Activated CD8-positive, alpha-beta memory T cell treated with anti-CD3 and anti-CD28 coated beads for 1 hour (primary cell): ENCODE measurements at places on chromosomes 2 and 18.

DNA sequence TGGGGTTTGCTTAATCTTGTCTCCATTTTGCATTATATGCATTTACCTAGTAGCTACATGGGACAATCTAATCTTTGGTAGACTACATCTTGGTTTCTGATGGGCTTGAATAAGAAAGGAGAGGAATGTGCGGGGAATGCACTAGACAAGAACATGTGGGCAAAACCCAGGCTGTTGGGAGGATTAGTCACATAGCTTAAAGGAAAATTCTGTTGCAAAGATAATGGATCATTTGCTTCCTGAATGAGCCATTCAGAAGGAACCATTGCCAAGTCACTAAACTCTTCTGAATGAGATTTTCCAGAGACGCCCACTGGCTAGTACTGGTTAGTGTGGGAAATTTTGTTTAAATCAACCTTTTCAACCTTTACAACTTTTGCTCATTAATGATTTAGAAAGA is 84.8 kb downstream of the OSBPL6 start:
- DNase-seq: no peak

GRCh38 chr2:235381261-235381912 is 112.5 kb upstream of the AGAP1 start:
- no peak for DNase-seq

GRCh38 chr2:212882626-212883025 is 268.8 kb downstream of the IKZF2 start:
- no peak for DNase-seq

DNA sequence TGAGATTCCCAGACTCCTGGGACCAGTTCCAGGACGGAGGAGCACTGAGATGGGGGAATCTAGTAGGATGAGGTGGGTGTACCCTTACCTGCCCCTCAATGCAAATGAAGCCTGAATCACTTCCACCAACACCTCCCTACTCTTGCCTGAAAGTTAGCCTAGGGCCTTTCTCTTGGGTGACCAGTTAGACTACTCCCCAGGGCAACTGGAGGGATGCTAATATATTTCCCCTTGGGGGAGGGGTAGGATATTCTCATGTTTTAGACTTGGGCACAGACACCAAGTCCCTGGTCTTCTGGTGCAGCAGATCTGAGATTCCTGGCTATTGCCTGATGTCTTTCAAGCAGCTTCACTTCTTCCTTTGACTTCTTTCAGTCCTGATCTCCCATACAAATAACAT is 334.5 kb downstream of the ALK start:
- no peak for DNase-seq

- DNase-seq: no peak
These were observed 2.0 kb downstream of the ACAA2 start for GRCh38 chr18:49811151-49811938.

- DNase-seq: no peak
These were observed 10.7 kb downstream of the SLC25A12 start for GRCh38 chr2:171883275-171883893.

- DNase-seq: no peak
These were observed 28.0 kb upstream of the FOSL2 start for GRCh38 chr2:28364610-28365009.

- DNase-seq: no peak
These were observed 205.0 kb downstream of the TMX3 start for GRCh38 chr18:68509902-68510301.

DNA sequence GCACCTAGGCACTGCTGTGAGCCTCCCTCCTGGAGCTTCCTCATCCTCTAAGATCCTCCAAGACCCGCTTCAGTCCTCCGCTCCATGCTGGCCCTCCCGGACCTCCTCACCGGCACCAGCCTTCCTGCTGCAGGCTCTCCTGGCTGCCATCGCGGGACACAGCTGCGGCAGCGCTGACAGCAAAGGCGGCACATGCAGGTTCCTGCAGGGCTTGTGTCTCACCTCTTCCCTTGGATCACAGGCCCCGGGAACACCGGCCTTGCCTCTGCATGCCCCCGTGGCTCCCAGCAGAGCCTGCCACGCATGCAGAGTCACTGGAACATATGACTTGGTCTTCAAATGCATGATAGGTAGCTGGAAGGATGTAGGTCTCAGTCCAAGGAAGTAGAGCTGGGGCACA is 67.2 kb downstream of the PTGR3 start:
- DNase-seq: no peak

GRCh38 chr18:78794071-78794430 is 185.6 kb upstream of the SALL3 start:
- DNase-seq: no peak

DNA sequence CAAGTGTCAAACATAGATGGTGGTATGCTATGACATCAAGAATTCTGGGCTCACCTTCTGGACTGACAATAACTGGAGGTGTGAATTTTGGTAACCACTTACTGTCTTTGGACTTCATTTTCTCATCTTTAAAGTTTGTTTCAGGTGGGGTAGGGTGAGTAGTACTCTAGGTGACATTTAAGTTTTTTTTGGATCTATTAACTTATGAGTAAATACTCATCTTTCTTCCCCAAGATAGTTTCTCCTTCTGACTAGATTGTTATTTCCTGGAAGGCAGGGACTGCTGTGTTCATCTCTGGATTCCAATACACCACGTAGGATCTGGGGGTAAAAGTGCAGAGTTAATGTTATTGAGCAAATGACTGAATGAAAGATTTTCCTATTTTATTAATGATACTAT is 55.9 kb downstream of the ICOS start:
- DNase-seq: no peak

- no peak for DNase-seq
These were observed 117.4 kb downstream of the FMNL2 start for GRCh38 chr2:152452256-152452973.

- no peak for DNase-seq
These were observed 65.9 kb downstream of the TMEM247 start for GRCh38 chr2:46545015-46545839.

GRCh38 chr2:169818241-169818640 is 6.5 kb downstream of the METTL5 start:
- DNase-seq: no peak

GRCh38 chr2:159229476-159230144 is 56.9 kb downstream of the WDSUB1 start:
- no peak for DNase-seq

- DNase-seq: no peak
These were observed 927.5 kb downstream of the ERBB4 start for GRCh38 chr2:211611061-211611518.

- DNase-seq: no peak
These were observed 4.4 kb upstream of the BAZ2B start for GRCh38 chr2:159620796-159621195.

DNA sequence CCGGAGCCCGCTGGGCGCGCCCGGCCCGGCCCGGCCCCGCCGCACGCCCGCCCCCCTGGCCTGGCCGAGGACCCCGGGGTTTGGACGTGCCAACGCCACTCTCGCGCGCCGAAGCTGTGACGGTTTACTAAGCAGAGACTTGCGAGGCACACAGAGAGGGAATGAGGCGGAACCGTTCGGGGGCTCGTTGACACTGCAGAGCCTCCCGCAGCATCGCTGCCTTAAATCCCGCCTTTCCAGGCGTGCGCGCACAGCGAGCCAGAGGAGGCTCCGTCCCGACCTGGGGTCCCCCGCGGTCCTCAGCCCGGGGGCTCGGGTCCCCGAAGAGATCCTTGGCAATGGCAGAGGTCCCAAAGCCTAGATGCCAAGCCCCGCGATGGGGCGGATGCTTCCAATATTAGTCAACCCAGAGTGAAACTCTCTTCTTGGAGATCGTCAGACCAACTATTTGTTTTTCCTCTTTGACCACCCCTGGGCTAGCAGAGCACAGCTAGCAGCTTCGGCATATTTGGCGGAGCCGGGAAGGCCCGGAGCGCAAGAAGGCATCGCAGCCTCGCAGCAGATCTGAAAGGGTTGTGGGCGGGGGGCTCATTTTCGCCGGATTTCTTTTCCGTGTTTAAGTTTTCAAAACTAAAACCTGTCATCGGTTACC is at the start of gene ZNF385B:
ZNF385B (minus strand) TSS at position 197 of the 652 bp plus-strand sequence.
- no peak for DNase-seq

- no peak for DNase-seq
These were observed 1.2 kb upstream of the DES start for GRCh38 chr2:219416938-219417337.

GRCh38 chr2:134461511-134461910 is 207.6 kb downstream of the MGAT5 start:
- DNase-seq: no peak

GRCh38 chr2:43486603-43487002 is 109.2 kb downstream of the THADA start:
- DNase-seq: no peak

DNA sequence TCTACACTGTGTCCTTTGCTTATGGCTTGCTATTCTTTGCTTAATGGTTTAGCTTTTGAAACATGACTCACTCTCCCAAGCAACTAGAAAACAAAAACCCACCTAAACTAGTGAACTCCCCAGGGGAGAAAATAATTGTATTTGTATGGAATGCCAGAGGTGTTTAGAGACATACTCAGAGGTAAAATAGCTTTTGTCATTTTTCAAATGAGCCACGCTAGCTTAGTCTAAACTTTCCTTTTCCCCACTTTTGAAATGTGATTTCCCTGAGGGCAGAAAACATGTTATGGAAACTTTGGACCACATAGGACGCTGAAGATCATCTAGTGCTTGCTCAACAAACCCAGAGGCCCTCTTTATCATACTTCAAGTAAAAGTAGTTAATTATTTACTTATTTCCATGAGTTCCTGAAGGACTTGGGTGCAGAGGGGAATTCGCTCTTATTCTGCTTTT is 16.5 kb upstream of the CYTIP start:
- no peak for DNase-seq

- DNase-seq: no peak
These were observed 1.2 kb upstream of the CYP20A1 start for GRCh38 chr2:203237346-203238238.

DNA sequence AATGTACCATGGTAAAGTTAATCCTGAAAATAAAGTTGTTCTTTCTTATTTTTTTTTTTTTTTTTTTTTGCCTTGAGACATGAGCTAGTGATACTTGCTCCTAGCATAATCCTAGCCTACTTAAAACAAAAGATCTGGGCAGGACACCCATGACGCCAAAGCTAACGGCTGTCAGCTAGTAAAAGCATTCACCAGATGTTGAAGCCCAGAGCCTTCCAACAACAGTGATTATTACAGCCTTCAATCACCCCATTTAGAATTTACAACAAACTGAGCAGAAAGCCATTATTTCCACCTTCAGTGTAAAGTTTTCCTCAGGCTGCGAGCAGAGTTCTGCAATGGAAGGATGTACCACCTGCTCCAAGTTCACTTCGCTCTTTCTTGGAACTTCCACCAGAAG is 259.5 kb downstream of the SP3 start:
- DNase-seq: no peak

DNA sequence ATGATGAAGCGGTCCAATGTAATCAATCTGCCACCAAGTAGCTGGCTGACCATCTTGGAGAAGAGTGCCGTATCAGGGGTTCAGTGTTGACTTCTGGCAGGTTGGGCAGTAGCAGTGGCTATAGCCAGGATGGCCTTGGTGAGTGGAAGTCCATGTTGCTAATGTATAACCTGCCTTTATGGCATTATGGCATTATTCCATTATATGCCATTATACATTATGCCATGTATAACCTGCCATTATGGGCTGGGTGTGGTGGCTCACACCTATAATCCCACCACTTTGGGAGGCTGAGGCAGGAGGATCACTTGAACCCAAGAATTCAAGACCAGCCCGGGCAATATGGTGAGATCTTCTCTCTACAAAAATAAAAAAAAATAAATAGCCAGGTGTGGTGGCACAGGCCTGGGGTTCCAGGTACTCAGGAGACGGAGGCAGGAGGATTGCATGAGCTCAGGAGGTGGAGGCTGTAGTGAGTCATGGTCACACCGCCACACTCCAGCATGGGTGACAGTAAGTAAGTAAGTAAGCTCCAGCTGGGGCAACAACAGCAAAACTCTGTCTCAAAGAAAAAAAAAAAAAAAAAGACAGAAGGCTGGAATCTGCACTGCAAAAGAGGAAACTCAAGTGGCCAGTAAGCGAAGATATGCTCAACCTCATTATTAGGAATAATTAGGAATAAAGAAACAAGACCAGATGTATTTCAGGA is 24.4 kb upstream of the EMILIN2 start:
- no peak for DNase-seq

DNA sequence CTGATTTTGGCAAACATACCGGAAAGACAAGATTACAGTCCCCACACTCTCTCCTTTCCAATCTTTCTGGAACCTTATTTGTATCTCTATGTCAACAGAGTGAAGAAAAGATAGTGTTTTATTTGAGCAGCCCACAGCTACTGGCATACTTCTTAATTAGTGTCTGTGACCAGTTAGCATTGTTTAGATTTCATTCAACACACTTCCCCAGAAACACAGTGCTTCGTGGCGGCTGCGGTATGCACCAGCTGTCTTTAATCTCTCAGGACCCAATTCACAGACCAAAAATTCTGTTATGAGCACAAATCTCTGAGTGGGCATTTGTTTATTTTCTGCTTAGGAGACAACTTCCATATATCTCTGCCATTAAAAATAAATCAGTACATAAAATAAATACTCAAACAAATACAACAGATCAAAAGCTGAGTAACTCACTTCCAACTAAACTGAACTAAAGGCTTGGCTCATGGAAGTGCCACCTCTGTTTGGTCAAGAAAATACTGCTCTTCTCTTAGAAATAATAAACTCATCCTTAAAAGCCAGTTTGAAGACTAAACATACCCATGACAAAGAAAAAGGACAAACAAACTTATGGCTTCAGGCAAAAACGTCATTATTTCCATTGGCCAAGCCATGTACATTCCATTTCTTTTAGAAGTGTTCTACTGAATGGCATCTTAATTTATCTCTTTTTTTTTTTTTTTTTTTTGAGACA is 392.4 kb downstream of the TXNL1 start:
- no peak for DNase-seq

DNA sequence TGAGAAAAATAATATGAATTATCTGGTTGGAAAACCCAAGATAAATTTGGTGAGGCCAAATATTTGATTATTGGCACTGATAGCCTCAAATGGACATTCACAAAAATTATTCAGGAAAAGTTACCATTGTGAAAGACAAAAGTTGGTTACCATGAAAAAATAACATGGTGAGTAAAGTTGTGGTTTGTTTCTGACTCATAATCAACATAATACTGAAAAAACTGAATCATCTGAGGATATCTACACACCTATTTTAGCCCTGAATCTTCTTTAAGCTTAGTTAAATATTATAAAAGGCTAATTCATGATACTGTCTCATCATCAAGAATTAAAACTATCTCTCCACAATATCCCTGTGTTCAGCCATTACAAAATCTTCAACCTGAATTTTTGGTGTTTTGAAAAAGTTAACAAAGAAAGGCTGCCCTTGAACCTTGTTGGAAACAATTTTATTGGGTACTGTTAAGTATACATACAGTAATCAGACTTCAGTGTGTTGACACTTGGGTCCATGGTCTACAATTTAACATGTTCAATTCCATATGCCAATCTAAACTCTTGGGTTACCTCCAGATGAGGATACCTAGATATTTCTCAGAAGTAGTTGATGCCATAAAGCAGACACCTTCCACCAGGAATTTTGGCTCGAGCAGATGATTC is 607.5 kb upstream of the SLC39A10 start:
- no peak for DNase-seq

- peak; percentile 9 for DNase-seq
These were observed 194.8 kb downstream of the ZEB2 start for GRCh38 chr2:144325086-144325485.
